Right atrium auricular region (tissue), 2 donors: ENCODE measurements at places on chromosomes 6 and 20.

DNA sequence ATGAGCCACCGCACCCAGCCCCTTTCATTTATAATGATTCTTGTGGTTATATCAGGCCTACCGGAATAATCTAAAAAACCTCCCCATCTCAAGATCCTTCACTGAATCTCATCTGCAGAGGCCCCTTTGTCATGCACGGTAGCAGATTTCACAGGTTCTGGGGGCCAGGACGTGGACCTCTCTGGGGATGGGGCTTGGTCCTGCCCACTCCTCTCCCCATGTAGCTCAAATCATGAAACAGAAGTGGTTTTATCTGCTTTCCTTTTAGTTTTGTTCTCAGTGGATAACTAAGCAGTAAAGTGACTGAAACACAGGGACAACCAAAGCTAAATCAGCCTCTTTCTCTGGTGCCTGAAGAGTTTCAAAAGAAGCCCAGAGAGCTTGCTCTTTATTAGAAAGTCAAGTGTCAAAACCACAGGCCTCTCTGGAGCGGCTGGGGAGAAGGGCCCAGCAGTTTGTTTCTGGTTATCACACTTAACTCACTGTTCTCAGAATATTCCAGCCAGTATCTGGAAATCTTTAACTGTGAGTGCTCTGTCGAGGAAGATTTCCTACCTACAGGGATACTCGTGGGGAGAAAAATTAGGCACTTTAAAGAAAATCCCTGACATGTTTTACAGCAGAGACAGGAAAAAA lies 60.6 kb upstream of the FAM184A start:
- no peak for DNase-seq

DNA sequence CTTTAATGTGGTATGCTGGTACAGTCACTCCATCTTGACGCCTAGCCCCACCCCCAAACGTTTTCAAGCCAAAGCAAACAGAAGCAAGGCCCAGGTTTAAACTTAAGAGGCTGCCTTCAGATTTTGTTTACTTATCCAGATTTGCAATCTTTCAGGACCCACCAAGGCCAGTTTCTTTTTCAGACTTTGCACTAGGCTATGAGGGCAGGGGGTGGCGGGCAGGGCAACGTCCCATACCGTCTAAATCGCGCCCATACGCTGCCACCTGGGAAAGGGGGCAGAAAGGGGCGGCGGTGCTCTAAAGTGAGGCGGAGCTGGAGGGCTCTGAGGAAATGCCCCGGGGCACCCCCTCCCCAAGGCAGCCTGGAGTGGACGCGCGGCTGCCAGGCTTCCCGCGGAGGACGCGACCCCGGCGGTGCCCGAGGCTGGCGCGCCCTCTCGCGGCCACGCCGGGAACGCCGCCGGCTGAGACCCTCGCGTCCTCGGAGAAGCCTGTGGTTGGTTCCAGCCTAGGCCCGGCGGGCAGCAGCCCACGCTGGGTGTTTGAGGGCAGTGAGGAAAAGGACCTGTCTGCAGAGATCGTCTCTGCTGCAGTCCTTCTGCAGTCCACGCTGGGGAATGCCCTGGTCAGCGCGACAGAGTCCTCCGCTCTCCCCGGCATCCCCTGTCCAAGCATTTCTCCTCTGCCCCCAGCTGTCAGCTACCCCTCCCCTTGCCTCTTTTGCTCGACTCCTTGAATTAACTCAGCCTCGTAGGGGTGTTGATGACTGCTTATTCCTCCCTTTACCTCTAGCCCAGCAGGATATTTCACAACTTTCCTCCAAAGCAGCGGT lies 129.2 kb upstream of the PRND start:
- no peak for DNase-seq

DNA sequence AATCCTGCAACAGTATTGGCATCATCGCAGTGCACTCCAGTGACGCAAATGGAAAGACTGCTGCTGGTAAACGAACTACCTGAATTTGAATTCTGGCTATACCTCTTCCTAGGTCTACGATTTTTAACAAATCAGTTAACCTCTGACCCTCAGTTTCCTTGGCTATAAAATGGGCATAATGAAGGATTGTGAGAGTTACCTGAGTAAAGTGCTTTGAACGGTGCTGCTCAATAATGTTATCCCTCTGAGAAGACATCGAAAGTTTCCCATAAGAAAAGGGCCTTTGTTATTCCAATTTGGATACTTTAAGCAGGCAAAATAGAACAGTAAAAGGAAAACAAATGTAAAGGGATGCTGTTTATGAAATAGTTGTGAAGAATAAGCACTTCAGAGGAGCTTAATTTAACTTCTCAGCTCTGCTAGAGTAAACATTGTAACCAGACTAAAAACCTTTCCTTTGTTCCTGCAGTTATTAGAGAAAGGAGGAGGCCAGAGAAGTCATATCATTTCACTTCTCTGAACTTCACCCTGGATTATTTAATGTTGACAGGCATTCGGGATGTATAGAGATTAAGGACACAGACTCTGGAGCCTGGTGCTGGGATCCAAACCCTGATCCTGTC lies 5.8 kb downstream of the SGK1 start:
- DNase-seq: no peak

- DNase-seq: no peak
These were observed 2.7 kb upstream of the PLCB1 start for GRCh38 chr20:8129211-8129976.

- no peak for DNase-seq
These were observed 99.5 kb downstream of the LINC00237 start for GRCh38 chr20:21006611-21007010.
